ENCODE measurements at places on chromosomes 12 and 14.

- no peak for DNase-seq
These were observed 14.0 kb upstream of the KLRD1 start for GRCh38 chr12:10293570-10294227.

DNA sequence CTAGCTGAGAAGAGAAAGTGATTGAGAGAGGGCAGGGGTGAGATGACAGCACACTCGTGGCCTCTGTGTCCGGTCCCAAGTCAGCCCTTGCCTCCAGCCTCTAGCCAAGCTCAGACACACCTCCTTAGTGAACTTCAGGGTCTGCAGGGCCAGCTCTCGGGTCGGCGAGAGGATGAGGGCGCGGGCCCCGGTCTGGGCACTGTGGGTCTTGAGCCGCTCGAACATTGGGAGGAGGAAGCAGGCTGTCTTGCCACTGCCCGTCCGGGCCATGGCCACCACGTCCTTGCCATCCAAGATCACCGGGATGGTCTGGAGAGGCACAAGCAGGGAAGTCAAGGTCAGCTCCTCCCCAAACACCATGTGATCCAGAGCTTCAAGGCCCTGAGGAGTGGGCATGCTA is 6.3 kb downstream of the DDX54 start:
- DNase-seq, result no peak

DNA sequence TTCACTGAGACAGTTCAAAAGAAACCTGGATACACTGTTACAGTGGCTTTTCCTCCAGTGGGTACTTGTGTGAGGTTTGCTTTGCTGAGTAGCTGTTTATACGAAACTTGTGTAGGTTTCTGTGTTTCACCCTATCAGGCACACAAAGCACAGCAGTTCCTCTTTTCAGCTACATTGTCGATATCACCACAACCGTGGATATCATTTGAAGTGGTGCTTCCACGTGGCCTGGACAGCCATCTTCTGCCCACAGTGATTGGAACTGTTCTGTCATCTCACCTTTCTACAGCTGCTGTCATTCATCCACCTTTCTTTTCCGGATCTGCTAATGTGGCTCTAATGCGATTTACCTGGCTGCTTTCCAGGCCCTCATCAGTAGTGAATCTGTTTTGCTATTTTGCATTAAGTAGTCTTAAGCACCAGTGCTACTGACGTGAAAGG is 368.8 kb downstream of the SYT1 start:
- no peak for DNase-seq

GRCh38 chr14:74415115-74415437 is 10.9 kb downstream of the SYNDIG1L start:
- no peak for DNase-seq

DNA sequence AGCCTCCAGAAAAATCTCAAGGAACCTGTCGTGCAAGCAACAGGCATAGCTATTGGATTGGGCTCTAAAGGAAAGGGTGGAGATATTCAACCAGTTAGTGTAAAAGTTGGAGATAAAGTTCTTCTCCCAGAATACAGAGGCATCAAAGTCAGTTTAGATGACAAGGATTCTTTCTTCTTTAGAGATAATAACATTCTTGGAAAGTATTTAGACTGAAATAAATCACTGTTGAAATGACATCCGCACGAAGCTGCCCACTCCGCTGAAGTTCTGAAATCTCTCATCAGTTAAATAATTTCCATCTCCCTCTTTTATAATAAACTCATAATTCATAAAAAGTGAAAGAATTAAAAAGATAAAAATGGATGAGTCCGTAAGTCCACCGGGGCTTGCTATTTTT is 1354.9 kb upstream of the TMEM132C start:
- no peak for DNase-seq

GRCh38 chr14:82387699-82388098 is 854.0 kb upstream of the SEL1L start:
- no peak for DNase-seq

GRCh38 chr14:88168025-88168424 is 155.0 kb downstream of the KCNK10 start:
- DNase-seq, result no peak

DNA sequence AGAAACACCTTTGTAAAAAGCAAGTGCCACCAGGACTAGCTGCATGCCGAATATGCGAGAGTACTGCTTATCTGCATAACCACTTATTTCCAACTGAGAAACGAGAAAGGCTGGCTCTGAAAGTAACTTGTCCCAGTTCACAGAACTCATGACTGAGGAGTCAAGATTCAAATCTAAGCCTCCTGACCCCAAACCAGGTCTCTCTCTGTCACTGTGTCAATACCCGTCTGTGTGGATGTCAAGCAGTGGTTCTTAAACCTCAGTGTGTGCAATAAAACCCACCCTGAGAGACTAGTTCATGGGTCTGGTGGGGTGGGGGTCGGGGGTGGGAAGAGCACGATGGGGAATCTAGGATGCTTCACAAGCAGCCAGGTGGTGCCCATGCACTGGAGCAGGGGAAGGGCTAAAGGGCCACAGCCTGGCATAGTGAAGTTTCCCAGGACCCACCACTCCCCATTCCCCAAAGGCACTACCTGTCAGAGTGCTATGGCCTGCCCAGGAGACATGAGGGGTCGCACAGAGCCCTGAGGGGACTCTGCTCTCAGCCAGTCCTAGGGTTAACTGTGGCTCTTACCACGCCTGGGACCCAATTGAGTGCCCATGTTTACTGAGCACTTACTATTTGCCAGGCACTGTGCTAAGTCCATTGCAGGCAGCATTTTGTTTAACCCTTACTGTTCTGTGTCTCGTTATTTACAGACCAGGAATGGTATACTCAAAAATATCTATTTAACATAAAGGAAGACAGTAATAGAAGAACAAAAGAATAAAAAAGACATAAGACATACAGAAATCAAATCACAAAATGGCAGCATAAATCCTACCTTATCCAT is 33.4 kb upstream of the PNMA1 start:
- DNase-seq, result no peak

Data from GM19239 (cell line).